Stimulated activated CD8-positive, alpha-beta memory T cell treated with anti-CD3 and anti-CD28 coated beads, Interleukin-7, amount 100 ng/mL, for 1 hour (primary cell): ENCODE measurements at places on chromosomes 7 and 10.
A peak's percentile ranks its signal among the peaks of the same experiment; 100 is the strongest.

DNA sequence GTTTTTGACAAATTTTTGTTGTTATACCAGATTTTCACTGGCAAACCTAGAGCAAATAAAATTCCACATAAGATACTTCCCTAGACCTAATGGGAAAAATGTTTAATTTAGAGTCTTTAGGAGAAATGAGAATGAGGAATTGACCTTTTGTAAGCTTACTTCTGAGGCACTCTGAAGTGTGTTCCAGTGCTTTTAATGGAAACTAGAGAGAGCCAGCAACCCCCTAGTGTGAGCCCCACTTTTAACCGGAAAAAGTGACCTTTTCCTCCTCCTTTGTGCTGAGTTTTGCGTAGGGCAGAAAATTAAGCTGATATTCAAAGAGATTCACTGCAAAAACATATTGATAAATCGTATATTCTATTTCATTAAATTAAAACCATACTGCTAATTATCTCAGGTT lies 5.2 kb downstream of the IKZF1 start:
- no peak for DNase-seq

GRCh38 chr10:62527019-62527827 lies 153.1 kb downstream of the ZNF365 start:
- DNase-seq: no peak

DNA sequence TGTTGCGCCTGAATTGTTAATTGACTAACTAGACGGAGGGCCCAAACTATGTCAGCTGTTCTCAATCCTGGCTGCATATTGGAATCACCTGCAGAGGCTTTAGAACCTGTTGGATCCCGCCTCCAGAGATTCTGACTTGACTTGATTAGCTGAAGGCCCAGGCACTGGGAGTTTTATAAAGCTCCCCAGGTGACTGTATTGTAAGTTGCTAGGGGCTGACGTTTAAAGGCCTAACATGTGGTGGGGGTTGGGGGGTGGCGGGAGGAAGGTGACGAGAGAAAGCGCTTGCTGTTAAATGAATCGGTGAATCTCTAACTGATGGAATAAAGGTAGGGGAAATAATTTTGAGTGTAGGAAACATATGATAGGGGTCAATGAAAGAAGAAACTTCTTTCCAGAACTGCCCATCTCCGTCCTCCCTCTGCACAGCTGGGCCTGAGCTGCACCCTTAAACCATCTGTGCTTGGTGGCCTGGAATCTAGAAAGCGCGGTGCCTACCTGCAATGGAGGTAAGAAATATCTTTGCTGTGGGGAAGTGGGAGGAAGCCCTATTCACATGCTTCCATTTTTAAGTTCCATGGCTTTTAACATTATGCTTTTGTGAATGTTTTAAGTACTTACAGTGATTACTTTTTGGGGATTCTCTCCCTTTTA lies 225.0 kb upstream of the FAM3C start:
- no peak for DNase-seq

- no peak for DNase-seq
Observed at GRCh38 chr7:135209225-135209834, 2.0 kb downstream of the WDR91 start.

DNA sequence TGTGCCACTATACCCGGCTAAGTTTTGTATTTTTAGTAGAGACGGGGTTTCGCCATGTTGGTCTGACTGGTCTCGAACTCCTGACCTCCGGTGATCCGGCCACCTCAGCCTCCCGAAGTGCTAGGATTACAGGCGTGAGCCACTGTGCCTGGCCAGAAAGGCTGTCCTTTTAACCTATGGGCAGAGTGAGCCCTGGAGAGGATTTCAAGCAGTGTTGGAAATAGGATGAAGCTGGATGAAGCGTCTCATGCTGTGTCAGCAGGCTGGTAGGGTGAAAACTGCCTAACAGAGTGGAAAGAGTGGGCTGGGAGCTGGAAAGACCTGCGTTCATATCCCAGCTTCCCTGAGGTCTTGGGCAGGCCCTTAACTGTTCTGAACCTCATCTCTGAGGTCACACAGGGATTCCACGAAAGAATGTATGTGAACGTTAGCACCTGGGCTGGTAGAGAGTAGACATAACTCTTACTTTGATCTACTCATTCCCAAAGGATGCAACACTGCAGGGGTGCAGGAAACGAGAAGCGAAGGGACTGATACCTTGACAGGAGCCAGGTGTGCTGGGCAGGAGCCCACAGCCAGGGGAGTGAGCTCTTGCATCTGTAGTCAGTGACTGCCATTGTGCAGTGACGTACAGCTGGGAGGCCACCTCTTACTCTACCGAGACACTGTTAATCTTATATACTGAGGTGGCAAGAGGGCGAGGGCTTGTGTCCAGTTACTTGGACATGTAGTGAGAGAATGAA lies 34.1 kb downstream of the WBP1L start:
- DNase-seq: no peak

- DNase-seq: no peak
Observed at GRCh38 chr7:157784979-157785441, 448.2 kb downstream of the DNAJB6 start.

- DNase-seq: no peak
Observed at GRCh38 chr7:35319606-35320005, 65.7 kb upstream of the TBX20 start.

DNA sequence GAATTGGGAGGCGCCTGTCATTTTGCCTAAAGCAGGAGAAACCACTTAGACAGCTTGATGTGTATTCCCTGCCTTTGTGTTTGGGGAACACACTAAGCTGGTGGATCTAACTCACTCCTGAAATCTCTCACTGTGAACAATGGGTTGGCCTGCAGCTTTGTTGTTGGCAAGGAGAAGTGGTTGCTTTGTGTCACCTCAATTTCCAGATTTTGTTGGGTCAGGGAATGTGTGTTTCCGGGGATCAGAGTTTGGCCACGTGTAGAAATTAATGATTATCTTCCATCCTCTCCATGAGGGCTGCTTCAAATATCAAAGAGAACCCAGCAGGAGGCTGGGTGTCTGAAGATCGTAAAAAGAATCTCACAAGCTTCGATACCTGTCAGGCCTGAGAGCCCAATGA lies 27.8 kb downstream of the A1CF start:
- no peak for DNase-seq

- no peak for DNase-seq
Observed at GRCh38 chr10:9028231-9028630, 973.7 kb downstream of the GATA3 start.

DNA sequence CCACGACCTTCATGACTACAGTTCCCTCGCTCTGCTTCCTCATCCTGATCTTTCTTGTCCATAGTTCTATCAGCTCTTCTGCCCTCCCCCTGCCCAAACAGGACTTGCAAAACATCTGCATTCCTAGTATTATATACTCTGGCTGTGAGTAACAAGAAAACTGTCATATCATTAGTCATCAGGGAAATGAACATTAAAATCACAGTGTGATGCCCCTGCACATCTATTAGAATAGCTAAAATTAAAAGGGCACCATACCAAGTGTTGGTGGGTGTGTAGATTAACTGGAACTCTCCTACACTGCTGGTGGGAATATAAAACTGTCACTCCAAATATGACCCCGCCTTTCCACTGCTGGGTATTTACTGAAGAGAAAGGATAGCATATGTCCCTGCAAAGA lies 141.8 kb downstream of the C7orf25 start:
- DNase-seq: no peak

DNA sequence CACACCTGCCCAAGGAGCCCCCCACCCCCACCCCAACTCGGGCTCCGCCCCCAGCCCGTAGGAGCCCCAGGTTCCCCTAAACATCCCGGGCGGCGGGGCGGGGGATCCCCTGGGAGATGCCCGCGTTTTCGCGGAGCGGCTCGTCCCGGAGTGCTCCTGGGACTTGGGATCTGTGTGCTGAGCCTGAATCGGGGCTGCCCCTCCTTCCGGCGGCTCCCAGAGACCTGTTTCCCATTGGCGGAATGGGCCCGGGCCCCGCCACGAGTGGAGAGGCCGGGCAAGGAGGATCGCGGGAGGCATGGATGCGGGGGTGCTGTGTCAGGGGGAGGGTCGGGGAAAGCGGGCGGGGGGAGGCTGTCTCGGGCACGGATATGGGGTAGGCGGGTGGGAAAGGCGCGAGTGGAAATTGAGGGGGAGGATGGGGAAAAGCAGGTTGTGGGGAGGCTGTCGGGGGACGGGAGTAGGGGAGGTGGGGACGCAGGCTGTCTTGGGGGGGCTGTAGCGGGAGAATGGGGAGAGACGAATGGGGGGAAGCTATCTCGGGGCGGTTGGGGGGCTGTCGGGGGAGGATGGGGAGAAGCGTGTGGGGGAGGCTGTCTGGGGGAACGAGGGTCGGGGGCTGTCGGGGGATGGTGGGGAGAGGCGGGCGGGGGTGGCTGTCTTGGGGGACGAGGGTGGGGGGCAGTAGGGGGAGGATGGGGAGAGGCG lies 572 bp upstream of the BHLHA15 start:
- DNase-seq: no peak

DNA sequence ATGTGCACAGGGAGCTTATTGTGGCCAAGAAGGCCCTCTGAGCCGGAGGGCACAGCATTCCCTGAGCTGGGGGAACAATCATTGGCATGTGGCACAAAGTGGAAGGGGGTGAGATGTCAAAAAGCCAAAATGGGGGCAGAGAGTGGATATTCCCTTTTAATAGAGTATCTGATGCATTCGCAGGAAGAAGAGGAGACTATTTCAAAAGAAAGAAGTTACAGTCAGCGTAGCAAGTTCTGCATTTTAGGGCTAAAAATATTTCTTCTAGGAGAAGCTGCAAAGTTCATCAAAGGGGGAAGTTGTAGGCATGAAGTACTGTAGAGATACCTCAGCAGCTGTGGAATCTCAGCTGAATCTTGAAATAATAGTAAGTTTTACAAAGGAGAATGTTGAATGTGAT lies 136.0 kb upstream of the WDR11 start:
- no peak for DNase-seq

DNA sequence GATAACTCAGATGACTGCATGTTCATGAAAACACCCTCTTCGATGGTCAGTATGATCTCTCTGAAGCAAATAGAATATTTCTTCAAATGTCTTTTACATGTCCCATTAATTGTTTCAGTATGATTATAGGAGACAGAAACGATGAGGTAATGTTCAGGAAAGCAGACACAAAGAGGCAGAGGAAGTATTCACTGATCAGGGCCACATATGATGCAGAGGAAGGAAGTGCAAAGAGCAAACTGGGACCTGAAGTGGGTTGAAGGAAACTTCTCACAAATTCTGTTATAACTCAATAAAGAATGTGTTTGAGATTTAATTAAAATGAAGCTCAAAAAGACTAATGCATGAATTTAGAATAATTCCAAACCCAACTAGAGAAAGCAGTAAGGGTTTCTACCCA lies 70.5 kb downstream of the TES start:
- DNase-seq: no peak

- DNase-seq: no peak
Observed at GRCh38 chr10:99370993-99371392, 41.8 kb downstream of the CNNM1 start.

DNA sequence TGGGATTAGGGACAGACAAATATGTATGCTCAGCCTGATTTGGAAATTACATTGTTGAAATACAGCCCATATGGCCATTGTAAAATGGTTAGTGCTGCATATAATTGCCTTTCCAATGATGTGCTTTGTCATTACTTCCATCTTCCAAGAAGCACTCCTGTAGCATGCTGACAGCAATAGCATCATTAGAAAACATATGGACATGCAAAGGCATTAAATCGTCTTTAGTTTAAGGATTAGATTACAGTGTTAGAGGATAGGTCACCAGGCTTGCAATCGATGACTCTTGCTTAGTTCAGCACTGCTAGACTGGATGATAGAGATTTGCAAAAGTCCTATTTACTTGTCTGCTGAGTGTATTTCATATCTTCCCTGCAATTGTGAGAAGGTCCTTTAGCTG lies 17.4 kb downstream of the AUTS2 start:
- DNase-seq: no peak

- peak; percentile 47 for DNase-seq
Observed at GRCh38 chr10:116796910-116797513, 52.3 kb upstream of the ENO4 start.

DNA sequence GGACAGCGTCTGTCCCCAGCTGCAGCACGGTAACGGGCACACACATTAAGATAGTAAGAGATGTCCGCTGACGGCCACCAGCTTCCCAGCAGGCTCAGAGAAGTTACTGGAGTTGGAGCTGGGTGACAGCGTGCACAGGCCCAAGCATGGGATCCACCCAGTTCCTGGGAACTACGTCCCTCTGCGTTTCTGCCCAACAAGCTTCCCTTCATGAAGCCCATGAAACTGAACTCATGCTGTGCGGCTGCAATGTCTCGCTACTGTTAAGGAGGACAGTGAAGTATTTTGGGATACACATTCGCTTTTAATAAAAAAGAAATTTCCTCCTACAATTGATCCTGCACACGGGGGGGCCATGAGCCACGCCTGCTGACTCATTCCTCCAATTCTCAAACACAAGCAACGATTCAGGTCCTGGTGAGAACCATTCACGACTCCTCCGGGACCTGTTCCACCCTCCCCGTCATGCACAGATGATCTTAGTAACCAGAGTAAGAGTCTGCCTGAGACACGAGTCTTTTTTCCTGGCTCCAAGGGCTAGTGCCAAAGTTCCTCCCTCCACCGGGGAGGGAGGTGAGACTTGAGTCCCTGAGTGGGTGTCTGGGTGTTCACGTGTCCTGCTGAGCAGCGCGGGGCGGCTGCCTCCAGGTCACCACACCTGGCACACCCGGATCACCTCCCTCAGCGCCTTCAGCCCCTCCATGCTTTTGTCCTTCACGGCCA lies 2.6 kb downstream of the PSMG3 start:
- no peak for DNase-seq

- DNase-seq: no peak
Observed at GRCh38 chr10:30386801-30387588, 37.9 kb upstream of the MTPAP start.

- DNase-seq: no peak
Observed at GRCh38 chr7:128402356-128402755, 7.4 kb downstream of the IMPDH1 start.

GRCh38 chr10:21311426-21311825 lies 214.1 kb downstream of the SKIDA1 start:
- no peak for DNase-seq

DNA sequence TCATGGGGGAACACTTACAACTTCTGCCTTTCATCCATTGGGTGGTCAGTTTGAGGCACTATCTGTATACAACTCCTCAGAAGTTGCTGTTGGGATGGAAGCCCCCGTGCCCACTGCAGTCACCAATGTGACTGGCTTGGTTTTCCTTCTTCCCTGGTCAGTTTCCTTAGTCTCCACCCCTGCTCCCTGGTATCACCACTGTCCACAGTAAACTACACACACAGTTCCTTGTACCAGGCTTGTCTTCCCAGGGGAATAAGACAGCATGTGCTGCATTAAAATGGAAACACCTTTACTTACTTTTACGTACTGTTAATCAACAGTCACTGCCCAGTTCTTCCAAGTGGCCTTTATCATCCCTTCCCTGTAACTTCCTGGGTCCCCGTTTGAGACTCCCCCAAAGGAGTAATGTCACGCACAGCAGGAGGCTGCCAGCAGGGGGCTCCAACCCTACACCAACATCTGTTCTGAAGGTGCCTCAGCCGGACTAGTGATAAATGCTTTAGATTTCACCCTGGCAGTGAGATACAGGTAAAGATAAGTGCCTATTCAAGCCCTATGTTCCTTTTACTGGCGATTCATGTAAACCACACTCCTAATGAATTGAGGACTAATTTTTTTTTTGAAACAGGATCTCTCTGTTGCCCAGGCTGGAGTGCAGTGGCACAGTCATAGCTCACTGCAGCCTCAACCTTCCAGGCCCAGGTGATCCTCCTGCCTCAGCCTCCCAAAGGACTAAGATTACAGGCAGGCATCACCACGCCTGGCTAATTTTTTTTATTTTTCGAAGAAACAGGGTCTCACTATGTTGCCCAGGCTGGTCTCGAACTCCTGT lies 45.3 kb upstream of the PIK3AP1 start:
- peak; percentile 49 for DNase-seq
